Hair follicle dermal papilla cell (primary cell): ENCODE measurements at places on chromosomes 7 and 10. TPM values are rescaled to one million over a fixed set of nuclear protein-coding genes. Genes with fewer than 3 reads are reported as not detected.

The AGBL3 gene
- total RNA-seq = 0.73 and 1.3 TPM in 2 replicates

The ACADSB gene
- total RNA-seq = 7.5 and 8.4 TPM in 2 replicates

The ZNF853 gene
- 0.24 and 0.32 TPM in 2 replicates for total RNA-seq

The SMO gene
- total RNA-seq = 11.7 and 17.7 TPM in 2 replicates
